ENCODE measurements at places on chromosomes 5 and 9.
A peak's percentile ranks its signal among the peaks of the same experiment; 100 is the strongest.

DNA sequence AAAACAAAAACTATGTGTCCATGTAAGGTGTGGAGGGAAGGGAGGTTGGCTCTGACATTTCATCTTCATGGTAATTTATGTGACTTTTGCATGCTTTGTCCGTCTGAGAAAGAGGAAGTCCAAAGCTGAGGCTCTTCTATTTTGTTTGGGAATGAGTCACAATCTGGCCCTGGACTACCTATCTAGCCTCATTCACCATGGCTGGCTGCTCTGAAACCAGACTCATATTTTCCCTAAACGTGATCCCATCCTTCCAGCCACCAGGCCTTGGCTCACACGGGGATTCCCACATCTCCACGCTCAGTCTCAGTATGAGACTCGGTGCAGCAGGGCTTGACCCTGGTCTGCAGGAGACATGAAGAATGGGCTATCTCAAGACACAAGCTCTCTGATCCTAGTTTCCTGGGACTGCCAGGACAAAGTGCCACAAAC lies 672.8 kb downstream of the ACTL7B start:
- DNase-seq: no peak

DNA sequence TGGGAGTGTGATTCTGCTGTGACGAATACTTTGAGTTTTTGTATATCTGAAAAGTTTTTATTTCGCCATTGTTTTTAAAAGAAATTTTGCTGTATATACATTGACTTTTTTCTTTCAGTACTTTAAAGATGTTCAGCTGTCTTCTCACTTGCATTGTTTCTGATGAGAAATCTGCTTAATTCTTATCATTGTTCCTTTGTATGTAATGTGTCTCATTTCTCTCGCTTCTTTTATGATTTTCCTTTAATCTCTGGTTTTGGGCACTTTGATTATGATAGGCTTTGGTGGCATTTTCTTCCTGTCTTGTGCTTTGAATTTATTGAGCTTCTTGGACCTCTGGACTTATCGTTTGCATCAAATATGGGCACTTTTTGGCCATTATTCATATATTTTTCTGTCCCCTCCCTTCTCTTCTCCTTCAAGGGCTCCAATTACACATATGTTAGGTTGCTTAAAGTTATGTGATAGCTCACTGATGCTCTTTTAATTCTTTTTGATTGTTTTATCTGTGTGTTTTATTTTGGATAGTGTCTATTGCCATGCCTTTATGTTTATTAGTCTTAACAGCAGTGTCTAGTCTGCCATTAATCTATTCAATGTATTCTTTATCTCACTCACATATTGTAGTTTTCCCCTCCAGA lies 30.6 kb downstream of the STX17 start:
- DNase-seq: no peak

DNA sequence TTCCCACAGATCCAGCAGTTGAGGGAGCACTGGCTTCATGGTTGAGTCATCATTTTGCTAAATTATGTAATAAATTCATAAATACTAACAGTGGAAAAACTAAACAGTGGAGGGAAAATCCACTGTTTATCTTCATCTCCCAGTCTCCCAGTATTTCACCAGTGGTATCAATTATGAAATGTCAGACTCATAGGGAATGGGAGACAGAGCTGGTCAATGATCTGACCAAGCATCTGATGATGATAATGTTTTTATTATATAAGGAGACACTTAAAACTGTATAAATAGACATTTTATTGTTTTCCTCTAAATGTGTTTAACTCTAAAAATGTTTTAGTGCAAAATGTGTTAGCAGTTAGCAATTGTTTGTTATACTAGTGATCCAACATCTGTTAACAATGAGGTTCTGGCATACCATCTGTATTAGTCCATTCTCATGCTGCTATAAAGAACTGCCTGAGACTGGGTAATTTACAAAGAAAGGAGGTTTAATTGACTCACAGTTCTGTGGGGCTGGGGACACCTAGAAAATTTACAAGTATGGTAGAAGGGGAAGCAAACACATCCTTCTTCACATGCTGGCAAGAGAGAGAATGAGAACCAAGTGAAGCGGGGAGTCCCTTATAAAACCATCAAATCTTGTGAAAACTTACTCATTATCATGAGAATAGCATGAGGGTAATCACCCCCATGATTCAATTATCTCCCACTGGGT lies 11.8 kb upstream of the REEP5 start:
- DNase-seq: no peak

GRCh38 chr9:93111001-93111370 lies 15.0 kb downstream of the CARD19 start:
- no peak for DNase-seq

DNA sequence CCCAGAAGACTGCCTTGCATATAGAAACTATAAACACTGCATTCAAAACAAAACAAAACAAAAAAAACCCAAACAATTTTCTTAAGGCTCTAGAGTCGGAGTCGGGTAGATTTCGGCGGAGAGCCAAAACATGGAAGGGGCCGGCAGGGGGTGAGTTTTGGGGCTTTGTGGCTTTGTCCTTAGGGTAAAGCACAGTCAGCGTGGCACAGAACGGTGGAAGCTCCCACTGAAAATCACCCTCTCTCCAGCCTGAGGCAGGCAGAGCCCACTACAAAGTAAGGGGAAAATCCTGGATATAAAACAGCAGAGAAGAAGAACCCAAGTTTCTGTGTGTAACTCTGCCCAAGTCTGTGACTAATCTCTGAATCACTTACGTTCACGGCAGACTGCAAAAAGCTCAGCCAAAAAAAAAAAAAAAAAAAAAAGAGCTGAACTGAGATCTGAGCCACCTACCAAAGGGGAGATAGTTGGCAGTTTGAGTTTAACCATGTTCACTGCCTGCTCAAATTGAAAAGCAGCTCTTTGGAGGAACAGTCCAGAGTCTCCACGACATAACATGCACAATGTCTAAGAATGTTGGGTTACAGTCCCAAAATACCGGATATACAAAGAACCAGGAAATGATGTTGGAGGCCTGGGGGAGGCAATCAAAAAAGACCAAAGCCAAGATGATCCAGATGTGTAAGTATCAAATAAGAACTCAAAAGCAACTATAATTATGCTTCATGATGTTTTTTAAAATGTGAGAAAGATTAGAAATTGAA lies 26.6 kb upstream of the OR2K2 start:
- DNase-seq: peak; percentile 14

GRCh38 chr5:146072595-146072994 lies 32.8 kb downstream of the PLAC8L1 start:
- no peak for DNase-seq

- no peak for DNase-seq
Observed at GRCh38 chr9:124040186-124040931, 28.8 kb downstream of the LHX2 start.

DNA sequence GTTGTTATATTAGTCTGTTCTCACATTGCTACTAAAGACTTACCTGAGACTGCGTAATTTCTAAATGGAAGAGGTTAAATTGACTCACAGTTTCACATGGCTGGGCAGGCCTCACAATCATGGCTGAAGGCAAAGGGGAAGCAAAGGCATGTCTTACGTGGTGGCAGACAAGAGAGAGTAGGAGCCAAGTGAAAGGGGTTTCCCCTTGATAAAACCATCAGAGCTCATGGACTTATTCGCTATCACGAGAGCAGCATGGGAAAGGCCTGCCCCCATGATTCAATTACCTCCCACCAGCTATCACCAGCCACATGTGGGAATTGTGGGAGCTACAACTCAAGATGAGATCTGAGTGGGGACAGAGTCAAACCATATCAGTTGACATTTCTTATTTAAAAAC lies 374.5 kb upstream of the RORB start:
- no peak for DNase-seq

DNA sequence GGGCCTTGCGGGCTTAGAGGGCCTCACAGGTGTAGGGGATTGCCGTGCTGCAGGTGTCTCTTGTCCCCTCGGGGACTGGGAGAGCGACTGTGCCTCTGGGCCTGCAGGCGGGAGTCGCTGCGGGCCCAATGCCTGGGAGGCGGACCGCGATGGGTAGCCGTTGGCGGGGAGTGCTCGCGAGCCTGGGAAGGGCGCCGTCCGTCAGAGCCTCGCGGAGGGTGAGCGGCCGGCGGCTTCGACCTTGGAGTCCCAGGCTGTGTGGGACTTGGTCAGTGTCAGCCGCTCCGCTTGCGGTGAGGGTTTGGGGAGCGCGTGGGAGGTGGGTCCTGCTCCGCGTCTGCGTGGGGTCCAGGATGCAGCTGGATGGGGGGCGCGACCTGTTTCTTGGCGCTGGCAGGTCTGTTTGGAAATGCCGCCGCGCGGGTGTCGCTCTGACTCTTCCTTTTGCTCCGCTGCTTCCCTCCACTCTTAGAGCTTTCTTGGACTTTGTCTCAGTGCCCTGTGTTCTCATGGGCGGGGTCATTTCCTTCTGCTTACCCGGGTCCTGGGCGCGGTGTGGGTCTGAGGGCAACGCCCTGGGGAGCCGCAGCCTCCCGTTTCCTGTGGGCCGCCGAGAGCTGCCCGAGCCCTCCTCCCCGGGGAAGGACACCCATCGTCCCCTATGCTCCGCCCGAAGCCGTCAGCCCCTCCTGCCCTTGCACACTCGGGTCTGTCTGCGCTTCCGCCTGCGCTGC lies 88.9 kb upstream of the CACNA1B start:
- no peak for DNase-seq

DNA sequence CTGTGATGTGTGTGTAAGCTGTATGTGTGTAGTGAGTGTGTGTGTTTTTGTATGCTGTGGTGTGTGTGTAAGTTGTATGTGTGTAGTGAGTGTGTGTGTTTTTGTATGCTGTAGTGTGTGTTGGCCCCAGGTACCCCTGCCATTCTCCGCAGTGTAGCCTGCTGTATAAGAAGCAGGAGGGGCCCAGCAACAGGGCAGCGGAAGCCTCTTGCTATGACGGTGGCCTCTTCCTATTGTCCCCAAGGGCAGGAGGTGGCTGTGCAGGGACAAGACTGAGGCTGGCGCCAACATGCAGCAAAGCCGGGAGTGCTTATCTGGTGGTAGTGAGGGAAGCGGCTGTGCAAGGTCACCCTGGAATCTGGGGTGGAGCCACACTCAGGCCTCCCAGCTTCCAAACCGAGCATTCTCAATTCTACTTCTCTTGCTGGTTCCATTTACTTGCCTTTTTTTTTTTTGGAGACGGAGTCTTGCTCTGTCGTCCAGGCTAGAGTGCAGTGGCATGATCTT lies 5.1 kb downstream of the SPAAR start:
- DNase-seq: no peak

DNA sequence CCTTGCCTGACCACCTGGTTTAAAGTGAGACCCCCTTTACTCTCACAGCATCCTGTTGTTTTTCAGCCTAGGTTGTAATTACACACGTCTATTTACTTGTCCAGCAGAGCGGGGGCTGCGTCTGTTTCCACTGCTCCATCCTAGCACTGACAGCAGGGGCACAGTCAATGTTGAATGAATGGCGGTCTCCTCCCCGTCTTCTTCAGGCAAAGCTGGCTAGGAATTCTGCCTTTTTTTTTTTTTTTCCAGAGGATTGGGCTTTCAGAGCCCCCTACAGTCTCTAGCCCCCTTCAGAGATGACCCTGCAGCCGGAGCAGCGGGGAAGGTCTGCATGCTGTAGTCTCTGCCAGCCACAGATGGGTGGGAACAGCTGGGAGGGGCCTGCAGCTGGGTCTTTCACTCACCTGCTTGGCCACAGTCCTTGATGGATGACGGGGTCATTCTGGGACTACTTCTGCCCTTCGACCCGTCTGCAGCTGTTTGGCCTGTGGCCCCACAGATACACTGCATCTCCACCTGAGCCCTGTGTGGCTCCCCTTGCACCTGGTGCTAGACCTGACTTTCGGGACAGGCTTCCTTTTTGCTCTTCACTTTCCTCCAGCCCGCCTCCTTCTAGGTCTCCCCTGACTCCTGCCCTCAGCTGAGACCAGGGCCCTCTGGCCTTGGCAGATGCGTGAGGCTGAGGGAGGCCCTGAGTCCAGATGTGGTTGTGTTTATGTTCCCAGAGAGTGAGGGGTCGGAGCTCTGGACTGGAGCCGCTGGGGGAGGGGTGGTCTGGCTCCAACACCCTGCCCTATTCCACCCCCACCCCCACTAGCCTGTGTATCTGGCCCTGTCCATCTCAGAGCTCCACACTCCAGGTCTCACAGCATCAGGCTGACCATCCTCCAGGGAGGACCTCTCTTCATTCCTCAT lies 8.0 kb downstream of the PITX1 start:
- DNase-seq: no peak

GRCh38 chr9:71764463-71764862 lies 3.9 kb downstream of the CEMIP2 start:
- no peak for DNase-seq

- DNase-seq: no peak
Observed at GRCh38 chr5:17118631-17119030, 98.8 kb upstream of the BASP1 start.

DNA sequence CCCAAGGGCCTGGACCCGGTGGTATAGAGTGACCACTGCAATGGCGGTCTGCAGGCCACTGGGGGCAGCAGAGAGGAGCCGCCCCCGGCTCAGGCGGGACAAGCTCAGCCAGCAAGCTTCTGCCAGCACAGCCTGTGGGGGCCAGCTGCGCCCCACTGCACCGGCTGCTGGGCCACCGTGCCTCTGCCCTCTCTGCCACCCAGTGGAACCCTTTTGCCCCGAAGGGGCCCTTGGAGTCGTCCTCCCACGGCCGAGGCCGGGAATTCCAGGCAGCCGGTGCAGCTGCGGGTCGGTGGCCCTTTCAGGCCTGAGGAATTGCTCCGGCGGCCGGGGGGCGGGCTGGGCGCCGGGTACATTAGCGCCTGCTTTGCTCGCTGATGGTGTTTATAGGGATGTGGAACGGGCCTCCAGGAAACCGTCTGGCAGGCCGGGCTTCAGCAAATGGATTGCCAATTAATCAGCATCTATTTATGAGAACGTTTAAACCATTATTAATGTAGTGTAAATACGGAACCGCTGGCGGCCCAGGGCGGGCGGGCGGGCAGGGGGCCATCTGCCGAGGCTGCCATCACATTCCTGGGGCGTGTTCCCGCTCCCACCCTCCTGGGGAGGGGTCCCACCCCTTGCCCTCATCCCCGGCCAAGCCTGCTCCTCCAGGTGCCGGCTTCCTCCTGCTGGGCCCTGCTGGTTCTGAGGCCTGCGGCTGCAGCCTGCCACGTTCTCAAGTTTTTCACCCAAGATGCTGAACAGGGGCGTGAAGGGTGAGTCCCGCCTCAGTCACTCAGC lies 127.4 kb downstream of the BARX1 start:
- DNase-seq: no peak
